Transverse colon (tissue), 4 donors: ENCODE measurements at places on chromosomes 5 and 9. TPM values are rescaled to one million over a fixed set of nuclear protein-coding genes. Genes with fewer than 3 reads are reported as not detected.
A peak's percentile ranks its signal among the peaks of the same experiment; 100 is the strongest.

DNA sequence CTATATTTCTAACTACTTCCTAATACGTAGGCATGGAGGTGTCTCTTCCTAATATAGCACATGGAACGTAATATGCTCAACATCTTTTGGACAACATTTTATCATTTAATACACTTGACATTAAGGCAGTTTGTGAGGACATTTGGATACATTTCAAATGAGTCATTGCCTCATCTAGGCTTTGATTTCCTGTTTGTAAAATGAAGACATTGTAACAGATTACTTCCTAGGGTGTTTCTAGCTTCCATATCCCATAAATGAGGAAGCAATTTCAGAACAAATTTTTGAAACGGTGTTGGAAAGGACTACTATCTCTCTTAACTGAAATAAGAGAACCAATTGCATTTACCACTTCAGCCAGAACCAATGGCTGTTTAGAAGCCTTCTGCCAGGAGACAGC, 38.7 kb downstream of the SLC28A3 start:
- no peak overlapping the region for H3K27ac ChIP-seq
- DNase-seq = no peak

FUBP3 gene
- 20.7 TPM for total RNA-seq

CAVIN4 gene
- total RNA-seq = 0.14 TPM

GRCh38 chr5:4571248-4571948, 568.7 kb upstream of the ADAMTS16 start:
- no peak overlapping the region for H3K27ac ChIP-seq
- DNase-seq = no peak
- no peaks in the 10 kb centered on the region for H3K4me1 ChIP-seq
- no peaks in the 10 kb centered on the region for H3K36me3 ChIP-seq

GRCh38 chr9:135262248-135262647, 174.8 kb downstream of the OLFM1 start:
- H3K4me1 ChIP-seq = no peaks in the 10 kb centered on the region
- peaks cover 6% of the 10 kb centered on the region for H3K27me3 ChIP-seq
- no peak for DNase-seq
- H3K27ac ChIP-seq = no peak overlapping the region
- no peak overlapping the region for H3K4me3 ChIP-seq
- H3K36me3 ChIP-seq = no peaks in the 10 kb centered on the region

ADCY2 gene
- total RNA-seq = 3.3 TPM

GRCh38 chr5:64514612-64515011, 8.8 kb downstream of the RGS7BP start:
- H3K4me3 ChIP-seq = no peak overlapping the region
- H3K27me3 ChIP-seq = no peaks in the 10 kb centered on the region
- H3K4me1 ChIP-seq = no peaks in the 10 kb centered on the region
- no peak overlapping the region for H3K27ac ChIP-seq
- H3K36me3 ChIP-seq = no peaks in the 10 kb centered on the region

DNA sequence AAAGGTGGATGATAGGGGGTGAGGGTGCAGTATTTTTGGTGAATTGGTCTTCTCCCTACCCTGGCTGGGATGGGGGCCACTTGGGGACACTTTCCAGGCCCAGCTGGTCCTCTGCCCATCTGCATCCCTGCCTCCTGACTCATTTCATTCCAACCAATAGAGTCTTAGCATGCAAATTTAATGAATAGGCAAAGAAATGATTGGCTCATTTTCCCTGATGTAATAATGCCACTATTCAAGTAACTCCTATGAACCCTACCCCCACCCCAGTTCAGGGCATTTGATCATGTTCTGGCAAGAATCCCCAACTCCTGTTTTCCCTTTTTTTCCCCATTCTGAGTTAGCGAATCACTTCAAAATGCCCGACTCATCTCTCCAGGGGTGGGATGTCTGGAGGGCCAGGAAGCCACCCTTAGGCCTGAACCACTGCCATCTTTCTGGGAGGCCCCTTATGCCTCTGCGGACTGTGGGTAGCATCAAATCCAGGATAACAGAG, 56.7 kb downstream of the PCDH1 start:
- no peaks in the 10 kb centered on the region for H3K27me3 ChIP-seq
- no peak for DNase-seq
- no peaks in the 10 kb centered on the region for H3K36me3 ChIP-seq
- no peak overlapping the region for H3K4me3 ChIP-seq
- peak overlapping the region; percentile 59 for H3K27ac ChIP-seq

DNA sequence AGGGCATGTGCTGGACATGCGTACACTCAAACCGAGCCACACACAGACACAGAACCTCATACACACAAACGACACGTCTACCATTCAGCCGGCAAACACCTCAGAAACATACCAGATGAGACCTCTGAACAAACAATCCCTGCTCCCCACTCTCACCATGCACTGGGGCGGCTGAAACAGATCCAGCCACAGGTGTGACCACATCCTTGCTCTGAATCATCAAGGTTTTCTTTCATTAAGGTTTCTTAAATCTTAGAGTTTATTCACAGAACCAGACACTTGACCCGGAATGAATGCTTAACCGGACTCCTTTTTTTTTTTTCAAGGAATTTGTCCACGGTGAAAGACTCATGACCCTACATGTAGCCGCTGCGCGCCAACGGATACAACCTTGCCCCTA, 26.2 kb downstream of the TERT start:
- no peaks in the 10 kb centered on the region for H3K4me1 ChIP-seq
- no peaks in the 10 kb centered on the region for H3K36me3 ChIP-seq

GRCh38 chr5:145980718-145981117, 44.3 kb downstream of the SH3RF2 start:
- no peak overlapping the region for H3K4me3 ChIP-seq
- peaks cover 48% of the 10 kb centered on the region for H3K4me1 ChIP-seq
- no peaks in the 10 kb centered on the region for H3K27me3 ChIP-seq
- H3K36me3 ChIP-seq = no peaks in the 10 kb centered on the region
- no peak for DNase-seq

- no peak for DNase-seq
- no peaks in the 10 kb centered on the region for H3K27me3 ChIP-seq
- peaks cover 18% of the 10 kb centered on the region for H3K4me1 ChIP-seq
- H3K27ac ChIP-seq = no peak overlapping the region
- H3K4me3 ChIP-seq = no peak overlapping the region
Measured at GRCh38 chr9:79684711-79685575, 113.2 kb downstream of the TLE4 start.

- no peaks in the 10 kb centered on the region for H3K27me3 ChIP-seq
- no peak overlapping the region for H3K27ac ChIP-seq
- H3K4me3 ChIP-seq = no peak overlapping the region
Measured at GRCh38 chr9:108244686-108245085, 611.1 kb downstream of the ACTL7B start.

DNA sequence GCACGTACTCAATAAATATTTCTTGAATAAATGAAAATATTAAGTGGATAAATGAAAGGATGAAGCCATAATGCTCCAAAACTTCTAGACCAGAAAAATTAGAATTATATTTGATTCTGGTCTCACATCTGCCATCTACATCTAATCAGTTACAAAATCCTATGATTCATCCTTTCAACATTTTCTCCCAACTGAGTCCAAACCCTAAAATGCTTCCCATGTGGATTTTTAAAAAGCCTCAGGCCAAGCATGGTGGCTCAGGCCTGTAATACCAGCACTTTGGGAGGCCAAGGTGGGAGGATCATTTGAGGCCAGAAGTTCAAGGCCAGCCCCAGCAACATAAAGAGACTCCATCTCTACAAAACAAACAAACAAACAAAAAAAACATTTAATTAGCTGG, 31.6 kb upstream of the FST start:
- no peak overlapping the region for H3K27ac ChIP-seq
- no peaks in the 10 kb centered on the region for H3K36me3 ChIP-seq
- H3K4me1 ChIP-seq = no peaks in the 10 kb centered on the region
- DNase-seq = no peak
- no peak overlapping the region for H3K4me3 ChIP-seq

- no peaks in the 10 kb centered on the region for H3K27me3 ChIP-seq
- H3K4me3 ChIP-seq = no peak overlapping the region
- no peaks in the 10 kb centered on the region for H3K36me3 ChIP-seq
Measured at GRCh38 chr9:118100529-118101419, 396.6 kb downstream of the TLR4 start.

IRGM gene
- total RNA-seq = not detected

DNA sequence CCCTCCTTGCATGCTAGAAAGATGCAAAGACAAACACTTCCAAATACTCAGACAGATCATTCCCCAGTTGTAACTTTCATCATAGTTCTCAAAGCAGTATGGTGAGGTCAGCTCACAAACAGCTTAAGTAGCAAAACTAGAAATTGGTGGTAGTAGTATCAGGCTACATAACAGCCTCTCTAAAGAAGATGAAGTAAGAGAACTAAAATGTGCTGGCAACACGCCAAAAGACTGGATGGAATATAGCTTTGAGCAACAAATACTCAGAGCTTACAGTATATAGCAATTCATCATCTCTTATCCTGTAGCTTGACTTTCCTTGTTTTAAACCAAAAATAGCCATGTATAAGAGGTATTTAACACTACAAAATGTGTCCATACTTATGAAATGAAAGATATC, 7.5 kb downstream of the PFDN1 start:
- H3K36me3 ChIP-seq = no peaks in the 10 kb centered on the region
- peak; percentile 27 for DNase-seq
- H3K27me3 ChIP-seq = no peaks in the 10 kb centered on the region
- H3K4me3 ChIP-seq = no peak overlapping the region
- peaks cover 62% of the 10 kb centered on the region for H3K4me1 ChIP-seq
- H3K27ac ChIP-seq = no peak overlapping the region

GRCh38 chr9:82091100-82091499, 102.5 kb downstream of the SPATA31D1 start:
- no peak for DNase-seq
- H3K27ac ChIP-seq = no peak overlapping the region
- no peaks in the 10 kb centered on the region for H3K4me1 ChIP-seq
- no peak overlapping the region for H3K4me3 ChIP-seq
- no peaks in the 10 kb centered on the region for H3K36me3 ChIP-seq

FRMD3 gene
- total RNA-seq = 5.8 TPM

GRCh38 chr9:137619240-137620047, 639 bp downstream of the EHMT1 start:
- DNase-seq = peak; percentile 46
- no peaks in the 10 kb centered on the region for H3K27me3 ChIP-seq
- H3K27ac ChIP-seq = peak overlapping the region; percentile 91
- no peaks in the 10 kb centered on the region for H3K36me3 ChIP-seq
- peak overlapping the region; percentile 54 for H3K4me3 ChIP-seq

COL23A1 gene
- 2.2 TPM for total RNA-seq

DNA sequence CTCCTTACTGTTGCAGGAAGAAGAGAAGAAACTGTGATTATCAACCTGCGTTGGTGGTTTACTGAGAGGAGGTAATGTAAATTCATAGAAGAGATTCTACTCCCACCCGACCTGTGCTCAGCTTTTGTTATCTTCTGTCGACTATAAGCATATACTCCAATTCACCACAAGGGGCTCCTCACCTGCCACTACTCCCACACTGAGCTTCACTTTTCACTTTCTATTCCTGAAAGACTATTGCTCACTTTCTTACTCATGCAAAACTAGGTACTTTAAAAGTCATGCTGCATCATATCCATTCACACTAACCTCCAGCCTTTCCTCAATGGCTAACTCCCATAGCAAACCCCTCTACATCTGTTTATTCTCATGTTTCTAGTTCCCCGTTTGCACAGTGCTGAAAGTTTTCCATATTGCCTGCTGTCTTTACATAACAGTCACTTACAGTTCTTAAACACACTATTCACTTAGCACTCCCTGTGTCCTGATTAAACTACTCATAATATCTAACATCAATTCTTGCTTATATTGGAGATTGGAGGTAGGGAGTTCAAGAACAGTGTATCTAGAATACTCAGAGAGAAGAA, 1062.6 kb downstream of the NR2F1-AS1 start:
- no peaks in the 10 kb centered on the region for H3K27me3 ChIP-seq
- no peaks in the 10 kb centered on the region for H3K4me1 ChIP-seq
- H3K36me3 ChIP-seq = no peaks in the 10 kb centered on the region

RAB3C gene
- 0.20 TPM for total RNA-seq

GRCh38 chr5:144453753-144454152, 283.1 kb downstream of the KCTD16 start:
- no peaks in the 10 kb centered on the region for H3K27me3 ChIP-seq
- H3K4me3 ChIP-seq = no peak overlapping the region
- DNase-seq = no peak
- H3K27ac ChIP-seq = no peak overlapping the region

DBH gene
- not detected for total RNA-seq

ITK gene
- total RNA-seq = 0.40 TPM

GRCh38 chr9:129406278-129407225, 214.3 kb downstream of the C9orf50 start:
- H3K27ac ChIP-seq = peak overlapping the region; percentile 7
- H3K4me1 ChIP-seq = peaks cover 20% of the 10 kb centered on the region
- peak; percentile 85 for DNase-seq
- no peaks in the 10 kb centered on the region for H3K27me3 ChIP-seq
- H3K4me3 ChIP-seq = no peak overlapping the region

GRCh38 chr9:114385397-114386181, 2.2 kb downstream of the AKNA start:
- H3K27me3 ChIP-seq = no peaks in the 10 kb centered on the region
- H3K4me1 ChIP-seq = peaks cover 66% of the 10 kb centered on the region
- peak; percentile 89 for DNase-seq
- no peaks in the 10 kb centered on the region for H3K36me3 ChIP-seq

GRCh38 chr5:69039829-69040228, 54.0 kb upstream of the SLC30A5 start:
- H3K27me3 ChIP-seq = no peaks in the 10 kb centered on the region
- no peaks in the 10 kb centered on the region for H3K36me3 ChIP-seq
- H3K4me3 ChIP-seq = no peak overlapping the region
- DNase-seq = no peak
- no peaks in the 10 kb centered on the region for H3K4me1 ChIP-seq
- H3K27ac ChIP-seq = no peak overlapping the region

OTP gene
- not detected for total RNA-seq

GRCh38 chr9:102521097-102521755, 473.9 kb upstream of the CYLC2 start:
- no peak for DNase-seq
- H3K27me3 ChIP-seq = no peaks in the 10 kb centered on the region
- no peaks in the 10 kb centered on the region for H3K36me3 ChIP-seq
- H3K4me3 ChIP-seq = no peak overlapping the region

GRCh38 chr5:60841361-60841760, 2.7 kb downstream of the ELOVL7 start:
- no peaks in the 10 kb centered on the region for H3K36me3 ChIP-seq
- no peak for DNase-seq
- no peak overlapping the region for H3K4me3 ChIP-seq
- no peak overlapping the region for H3K27ac ChIP-seq

DNA sequence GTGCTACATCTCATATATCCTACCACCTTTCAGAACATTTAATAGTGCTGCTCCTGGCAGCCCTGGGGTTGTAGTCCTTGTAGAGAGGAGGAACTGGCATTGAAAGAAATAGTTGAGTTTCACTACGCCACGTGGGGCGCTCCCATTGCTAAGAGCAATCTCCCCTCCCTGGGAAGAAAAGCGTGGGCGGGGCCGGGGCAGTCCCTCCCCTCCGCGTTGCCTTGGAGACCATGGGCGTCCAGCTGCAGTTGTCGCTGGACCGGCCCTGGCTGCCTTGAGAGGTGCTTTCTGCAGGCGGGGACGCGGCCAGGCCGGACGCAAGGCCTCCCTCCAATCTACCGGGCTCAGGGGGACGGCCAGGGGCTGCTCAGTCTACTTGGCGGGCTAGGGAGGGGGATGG, 368 bp upstream of the CCDC180 start:
- H3K36me3 ChIP-seq = no peaks in the 10 kb centered on the region
- H3K4me1 ChIP-seq = peaks cover 5% of the 10 kb centered on the region
- peak; percentile 65 for DNase-seq
- no peaks in the 10 kb centered on the region for H3K27me3 ChIP-seq
- H3K27ac ChIP-seq = no peak overlapping the region
